ENCODE measurements at places on chromosomes 3 and 15.

DNA sequence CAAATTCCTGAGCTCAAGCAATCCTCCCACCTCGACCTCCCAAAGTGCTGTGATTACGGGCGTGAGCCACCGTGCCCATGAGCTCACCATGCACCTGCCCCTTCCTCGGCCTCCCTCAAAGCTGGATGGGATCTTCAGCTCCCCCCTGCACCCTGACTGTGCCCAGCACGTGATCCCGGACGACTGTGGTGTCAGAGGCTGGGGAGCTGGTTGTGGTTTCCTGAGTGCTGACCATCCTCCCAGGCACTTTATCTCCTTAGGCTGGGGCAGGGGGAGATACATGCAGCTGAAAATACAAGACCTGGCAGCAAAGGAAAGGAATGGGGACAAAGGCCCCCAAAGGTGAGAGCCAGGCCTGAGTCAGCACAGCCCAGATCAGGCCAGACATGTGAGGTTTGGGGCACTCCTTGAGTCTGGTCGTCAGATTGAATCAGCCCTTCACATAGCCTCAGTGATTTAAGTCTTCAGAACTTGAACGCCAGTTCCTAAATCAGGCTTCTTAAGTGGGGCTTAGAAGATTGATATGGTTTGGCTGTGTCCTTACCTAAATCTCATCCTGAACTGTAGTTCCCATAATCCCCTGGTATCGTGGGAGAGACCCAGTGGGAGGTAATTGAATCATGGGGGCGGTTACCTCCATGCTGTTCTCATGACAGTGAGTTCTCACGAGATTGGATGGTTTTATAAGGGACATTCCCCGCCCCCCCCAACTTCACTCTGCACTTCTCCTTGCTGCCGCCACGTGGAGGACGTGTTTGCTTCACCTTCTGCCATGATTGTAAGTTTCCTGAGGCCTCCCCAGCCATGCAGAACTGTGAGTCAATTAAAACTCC, 35.8 kb downstream of the PRKCD start:
- DNase-seq = peak; percentile 24

- no peak for DNase-seq
These were observed 69.3 kb upstream of the CBLB start for GRCh38 chr3:105938101-105938500.

GRCh38 chr3:183688874-183689273, 8.7 kb upstream of the YEATS2 start:
- no peak for DNase-seq

GRCh38 chr3:119810018-119810435, 28.1 kb downstream of the NR1I2 start:
- DNase-seq = peak; percentile 51

DNA sequence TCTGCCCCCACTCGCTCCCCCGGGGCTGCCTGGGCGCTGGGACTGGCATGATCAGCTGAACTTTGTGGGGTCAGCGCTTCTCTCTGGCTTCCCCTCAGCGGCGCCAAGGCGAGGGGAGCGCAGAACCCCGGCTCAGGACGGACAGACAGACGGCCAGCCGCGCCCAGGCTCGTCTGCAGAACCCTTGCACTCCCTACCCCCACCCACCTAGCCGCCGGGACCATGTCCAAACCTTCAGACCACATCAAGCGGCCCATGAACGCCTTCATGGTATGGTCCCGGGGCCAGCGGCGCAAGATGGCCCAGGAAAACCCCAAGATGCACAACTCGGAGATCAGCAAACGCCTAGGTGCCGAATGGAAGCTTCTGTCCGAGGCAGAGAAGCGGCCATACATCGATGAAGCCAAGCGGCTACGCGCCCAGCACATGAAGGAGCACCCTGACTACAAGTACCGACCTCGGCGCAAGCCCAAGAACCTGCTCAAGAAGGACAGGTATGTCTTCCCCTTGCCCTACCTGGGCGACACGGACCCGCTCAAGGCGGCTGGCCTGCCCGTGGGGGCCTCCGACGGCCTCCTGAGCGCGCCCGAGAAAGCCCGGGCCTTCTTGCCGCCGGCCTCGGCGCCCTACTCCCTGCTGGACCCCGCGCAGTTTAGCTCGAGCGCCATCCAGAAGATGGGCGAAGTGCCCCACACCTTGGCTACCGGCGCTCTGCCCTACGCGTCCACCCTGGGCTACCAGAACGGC, 621 bp downstream of the SOX14 start:
- no peak for DNase-seq

DNA sequence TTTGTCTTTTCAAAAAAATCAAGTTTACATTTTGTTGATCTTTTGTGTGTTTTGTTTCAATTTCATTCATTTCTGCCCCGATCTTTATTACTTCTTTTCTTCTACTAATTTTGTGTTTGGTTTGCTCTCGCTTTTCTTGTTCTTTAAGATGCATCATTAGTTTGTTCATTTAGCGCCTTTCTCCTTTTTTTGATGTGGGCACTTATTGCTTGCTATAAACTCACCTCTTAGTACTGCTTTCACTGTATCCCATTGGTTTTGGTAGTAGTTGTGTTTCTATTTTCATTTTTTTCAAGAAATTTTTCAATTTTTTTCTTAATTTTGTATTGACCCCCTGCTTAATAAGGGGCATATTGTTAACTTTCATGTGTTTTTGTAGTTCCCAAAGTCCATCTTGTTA, 34.4 kb downstream of the PRKCI start:
- DNase-seq = no peak

DNA sequence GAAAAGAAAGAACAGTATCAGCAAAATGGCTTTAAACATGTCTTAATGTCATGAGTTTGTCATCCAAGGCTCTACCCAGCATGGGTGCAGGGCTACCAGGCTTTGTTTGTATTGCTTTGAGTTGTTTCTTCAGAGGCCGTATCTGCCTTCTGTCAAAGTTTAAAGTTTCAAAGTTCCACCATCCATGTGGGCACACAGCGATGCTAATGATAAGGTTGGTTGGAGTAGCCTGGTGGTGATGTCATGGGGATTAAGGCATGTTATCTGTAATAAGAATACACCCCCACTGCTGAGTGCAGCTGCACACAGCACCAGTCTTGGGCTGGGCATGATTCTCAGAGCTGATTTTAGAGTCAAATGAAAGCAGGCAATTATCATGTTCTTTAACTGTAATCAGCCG, 72.0 kb upstream of the LRTM1 start:
- no peak for DNase-seq

DNA sequence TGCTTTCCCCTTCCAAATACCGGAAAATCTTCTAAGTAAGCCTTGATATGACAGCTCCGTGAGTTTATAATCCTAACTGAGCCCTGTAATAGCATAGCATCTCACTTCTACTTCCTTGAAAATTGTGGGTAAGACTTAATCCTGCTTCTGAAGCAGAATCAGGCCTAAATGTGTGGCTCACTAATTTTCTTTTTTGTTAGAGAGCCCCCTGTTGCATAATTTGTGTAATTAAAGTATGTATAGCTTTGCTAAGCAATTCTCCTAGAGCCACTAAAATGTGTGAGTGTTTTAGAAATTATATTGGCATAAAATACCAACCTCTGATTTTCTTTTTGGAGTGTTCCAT, 304.4 kb downstream of the FGF12 start:
- no peak for DNase-seq

DNA sequence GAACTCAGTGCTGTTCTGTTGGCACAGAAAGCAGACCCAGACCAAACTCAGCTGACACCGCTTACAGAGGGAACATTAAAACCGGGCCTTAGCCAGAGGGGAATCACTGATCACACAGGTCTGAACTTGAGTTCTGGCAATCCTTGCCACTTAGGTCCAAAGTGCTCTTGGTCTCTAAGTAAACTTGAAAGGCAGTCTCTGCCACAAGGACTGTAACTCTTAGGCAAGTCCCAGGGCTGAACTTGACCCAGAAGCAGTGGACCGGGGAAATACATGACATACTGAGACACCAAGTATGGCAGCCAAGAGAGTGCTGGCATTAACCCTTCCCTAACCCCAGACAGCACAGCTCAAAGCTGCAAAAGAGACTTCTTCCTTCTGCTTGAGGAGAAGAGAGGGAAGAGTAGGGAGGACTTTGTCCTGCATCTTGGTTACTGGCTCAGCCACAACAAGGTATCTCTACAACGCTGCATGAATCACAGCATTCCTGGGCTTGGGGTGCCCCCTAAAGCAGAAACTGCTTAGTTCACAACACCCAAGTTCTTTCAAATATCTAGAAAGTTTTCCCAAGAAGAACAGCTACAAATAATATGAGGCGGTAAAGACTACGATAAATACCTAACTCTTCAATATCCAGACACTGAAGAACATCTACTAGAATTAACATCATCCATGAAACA, 32.5 kb downstream of the NAALADL2 start:
- DNase-seq = no peak

DNA sequence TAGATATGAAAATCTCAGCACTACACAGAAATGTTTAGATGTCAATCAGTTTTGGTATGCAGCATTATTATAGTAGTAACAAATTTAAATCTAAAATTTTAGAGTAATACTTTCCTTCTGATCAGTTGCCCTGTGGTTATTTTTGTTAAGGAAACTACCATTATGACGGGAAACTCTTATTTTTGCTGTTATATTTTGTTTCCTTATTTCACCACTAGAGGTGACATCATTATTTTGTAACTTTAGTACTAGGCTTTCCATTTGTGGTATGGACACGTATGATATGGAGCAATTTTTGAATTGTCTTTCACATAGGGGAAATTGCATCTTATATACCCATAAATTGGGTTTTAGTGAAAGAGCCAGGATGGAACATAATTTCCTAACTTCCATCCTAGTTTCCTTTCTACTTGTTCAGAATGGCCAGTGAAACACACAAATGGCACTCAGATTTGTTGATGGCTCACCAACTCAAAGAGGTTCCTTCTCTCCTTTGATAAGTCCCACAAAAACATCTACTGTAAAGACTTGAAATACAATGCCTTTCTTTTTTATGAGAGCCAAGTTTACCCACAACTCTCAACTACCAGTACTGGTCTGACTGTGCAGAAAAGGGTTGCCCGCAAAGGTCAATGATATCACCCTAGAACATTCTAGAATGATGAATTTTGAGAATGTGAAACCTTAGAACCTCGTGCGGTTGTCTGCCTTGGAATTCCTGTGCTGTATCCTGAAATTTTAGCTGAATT, 19.4 kb upstream of the PPP4R2 start:
- DNase-seq = no peak

DNA sequence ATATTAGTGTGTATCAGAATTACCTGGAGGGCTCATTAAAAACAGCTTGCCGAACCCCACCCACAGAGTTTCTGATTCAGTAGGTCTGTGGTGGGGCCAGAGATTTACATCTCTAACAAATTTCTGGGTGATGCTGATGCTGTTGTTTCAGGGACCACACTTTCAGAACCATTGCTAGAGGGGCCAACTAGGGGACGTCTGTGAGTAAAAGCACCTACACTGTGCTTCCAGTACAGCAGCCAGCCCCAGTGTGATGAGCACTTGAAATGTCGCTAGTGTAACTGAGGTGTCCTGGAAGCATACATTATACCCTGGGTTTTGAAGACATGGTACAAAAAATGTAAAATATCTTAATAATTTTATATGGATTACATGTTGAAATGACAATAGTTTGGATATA, 33.0 kb downstream of the AGTR1 start:
- DNase-seq = no peak

DNA sequence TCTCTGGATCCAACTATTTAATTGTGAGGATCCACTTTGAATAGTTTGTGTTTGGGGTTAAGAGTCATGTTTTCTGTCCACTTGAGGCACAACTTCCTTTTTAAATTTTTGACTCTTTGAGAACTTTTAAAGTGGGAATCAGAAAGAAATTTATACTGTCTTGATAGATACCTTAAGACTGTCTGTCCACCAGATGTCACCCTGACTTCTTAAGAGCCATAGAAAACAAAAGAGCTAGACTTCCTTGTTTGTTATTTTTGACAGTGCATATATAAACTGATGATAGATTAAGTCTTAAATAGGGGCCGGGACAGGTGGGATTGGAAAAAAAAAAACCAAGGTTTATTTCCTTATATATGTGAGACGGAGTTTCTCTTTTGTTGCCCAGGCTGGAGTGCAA, 52.1 kb upstream of the WDR72 start:
- DNase-seq = no peak

DNA sequence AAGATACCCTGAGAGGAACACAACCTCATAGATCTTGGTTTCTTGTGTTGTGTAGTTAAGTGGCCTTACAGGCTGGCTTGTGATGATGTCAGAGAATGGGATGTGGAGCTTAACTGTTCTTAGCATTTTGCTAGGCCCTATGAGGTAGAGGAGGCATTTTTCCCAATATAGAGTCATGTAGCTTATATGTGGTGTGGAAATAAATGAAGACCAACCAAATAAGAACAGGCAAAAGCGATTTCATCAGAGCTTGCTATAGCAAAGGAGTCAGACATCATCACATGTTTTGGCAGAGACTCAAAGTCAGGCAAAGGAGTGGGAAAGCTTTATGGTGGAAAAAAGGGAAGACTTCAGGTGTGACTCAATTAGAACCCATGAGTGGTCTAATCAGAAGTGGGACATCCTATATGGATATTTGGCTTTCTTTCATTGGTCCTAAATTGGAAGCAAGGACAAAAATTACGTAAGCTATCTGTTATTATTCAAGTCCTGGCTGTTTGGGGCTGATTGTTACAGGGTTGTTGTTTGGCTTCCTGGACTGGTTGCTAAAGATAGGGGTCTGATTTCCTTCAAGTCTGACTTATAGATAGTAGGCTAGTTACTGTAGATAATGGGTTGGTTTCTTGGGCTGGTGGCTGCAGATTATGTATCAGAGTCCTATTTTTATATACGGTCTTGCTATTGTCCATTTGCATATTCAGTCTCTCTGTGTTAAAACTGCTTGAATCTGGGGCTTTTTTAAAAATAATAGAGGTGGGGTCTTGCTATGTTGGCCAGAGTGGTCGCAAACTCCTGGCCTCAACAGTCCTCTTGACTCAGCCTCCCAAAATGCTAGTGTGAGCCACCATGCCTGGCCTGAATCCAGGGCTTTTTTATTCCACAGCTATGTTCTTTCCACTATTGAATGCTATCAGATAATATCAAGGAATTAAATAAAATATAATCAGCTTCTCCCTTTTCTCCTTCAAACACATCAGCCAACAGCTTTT, 30.3 kb upstream of the SETD2 start:
- no peak for DNase-seq

DNA sequence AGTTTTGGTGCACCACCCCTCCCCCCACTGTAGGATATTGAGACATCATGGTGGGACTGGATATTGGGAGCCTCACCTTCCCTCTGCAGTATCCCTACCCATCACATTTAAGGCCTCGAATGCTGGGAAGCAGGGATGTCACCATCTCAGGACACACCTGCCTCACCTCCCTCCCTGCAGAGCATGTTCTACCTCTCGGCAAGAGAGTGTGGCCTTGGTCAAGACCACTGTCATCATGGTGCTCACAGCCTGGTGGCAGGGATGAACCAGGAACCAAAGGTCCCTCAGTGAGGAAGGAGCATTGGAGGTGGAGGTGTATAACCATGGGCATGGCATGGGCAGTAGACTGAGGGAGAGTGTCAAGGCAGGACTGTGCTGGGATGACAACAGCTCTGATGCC, 104.8 kb downstream of the CORO2B start:
- DNase-seq = no peak

DNA sequence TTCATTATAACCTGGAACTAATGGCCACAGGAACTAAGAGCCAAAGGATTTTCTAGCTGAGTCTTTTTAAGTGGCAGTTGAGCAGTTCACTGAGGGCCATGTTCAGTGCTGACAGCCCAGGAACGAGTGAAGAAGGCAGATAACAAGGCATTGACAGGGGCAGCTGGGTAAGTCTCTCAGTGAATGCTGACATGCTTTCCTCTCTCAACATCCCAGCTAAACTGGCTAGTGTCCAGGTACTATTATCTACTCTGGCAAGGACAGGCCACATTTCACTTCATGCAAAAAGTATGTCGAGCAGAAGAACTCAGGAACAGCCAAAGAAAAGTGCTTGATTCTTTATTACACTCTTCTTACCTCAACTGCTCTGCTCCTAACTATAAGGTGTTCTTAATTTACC, 515.9 kb downstream of the NLGN1 start:
- DNase-seq = no peak

All from stimulated activated CD8-positive, alpha-beta memory T cell treated with anti-CD3 and anti-CD28 coated beads, Interleukin-15, amount 100 ng/mL, for 48 hours (primary cell).